Urinary bladder (tissue), 4 donors: ENCODE measurements at places on chromosomes 13 and 19. TPM values are rescaled to one million over a fixed set of nuclear protein-coding genes. Genes with fewer than 3 reads are reported as not detected.

The EID2B gene
- 5.3 TPM for total RNA-seq

The CABP5 gene
- not detected for total RNA-seq

The PSG6 gene
- not detected for total RNA-seq

The CPAMD8 gene
- 11.3 TPM for total RNA-seq

GRCh38 chr19:51712461-51713081 is 11.2 kb downstream of the HAS1 start:
- no peak for DNase-seq

DNA sequence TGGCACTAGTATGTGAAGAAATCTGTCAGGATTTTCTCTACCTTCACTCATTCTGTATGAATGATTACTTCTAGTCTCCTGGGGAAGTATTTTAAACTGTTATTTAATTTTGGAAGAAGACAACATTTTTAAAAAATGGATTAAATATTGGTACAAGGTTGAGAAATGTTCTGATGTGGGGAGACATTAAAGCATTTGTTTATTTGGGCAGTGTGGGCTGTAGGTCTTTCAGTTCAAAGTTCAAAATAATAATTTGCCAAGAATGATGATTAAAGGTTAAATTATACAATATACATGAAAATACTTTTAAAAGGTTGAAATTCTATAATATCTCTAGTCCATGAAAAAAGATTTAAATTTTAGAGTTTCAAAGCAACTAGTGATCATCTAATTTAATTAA is 194.7 kb downstream of the NHLRC3 start:
- no peak for DNase-seq

GRCh38 chr13:42494157-42494556 is 79.8 kb upstream of the TNFSF11 start:
- no peak for DNase-seq

DNA sequence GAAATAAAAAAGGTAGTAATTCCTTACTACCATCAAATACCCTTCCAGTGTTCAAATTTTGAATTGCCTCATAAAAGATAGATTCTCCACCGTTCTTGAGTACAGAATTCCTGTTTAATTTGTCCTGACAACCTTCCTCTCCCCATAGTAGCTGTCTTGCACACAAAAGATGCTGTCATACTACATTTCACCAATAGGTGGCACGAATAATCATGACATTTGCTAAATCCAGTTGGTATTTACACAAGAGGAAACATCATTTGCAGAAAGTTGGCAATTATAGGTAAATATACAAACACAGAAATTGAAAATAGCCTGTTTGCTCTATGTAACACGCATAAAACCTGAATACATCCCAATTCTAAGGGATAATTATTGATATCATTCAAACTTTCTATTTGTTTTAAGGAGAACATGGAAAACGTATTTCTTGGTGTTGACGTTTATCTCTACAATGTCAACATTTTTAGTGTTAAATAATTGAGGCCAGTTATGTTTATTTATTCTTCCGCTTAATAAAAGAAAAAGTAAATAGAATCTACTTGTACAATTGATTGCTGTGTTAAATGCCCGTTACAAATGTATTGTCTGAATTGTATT is 58.3 kb upstream of the CLDN10 start:
- DNase-seq: no peak
